ENCODE measurements at places on chromosomes 7 and 10.

- DNase-seq = no peak
Observed at GRCh38 chr7:68216051-68216450, 1219.4 kb downstream of the TYW1 start.

DNA sequence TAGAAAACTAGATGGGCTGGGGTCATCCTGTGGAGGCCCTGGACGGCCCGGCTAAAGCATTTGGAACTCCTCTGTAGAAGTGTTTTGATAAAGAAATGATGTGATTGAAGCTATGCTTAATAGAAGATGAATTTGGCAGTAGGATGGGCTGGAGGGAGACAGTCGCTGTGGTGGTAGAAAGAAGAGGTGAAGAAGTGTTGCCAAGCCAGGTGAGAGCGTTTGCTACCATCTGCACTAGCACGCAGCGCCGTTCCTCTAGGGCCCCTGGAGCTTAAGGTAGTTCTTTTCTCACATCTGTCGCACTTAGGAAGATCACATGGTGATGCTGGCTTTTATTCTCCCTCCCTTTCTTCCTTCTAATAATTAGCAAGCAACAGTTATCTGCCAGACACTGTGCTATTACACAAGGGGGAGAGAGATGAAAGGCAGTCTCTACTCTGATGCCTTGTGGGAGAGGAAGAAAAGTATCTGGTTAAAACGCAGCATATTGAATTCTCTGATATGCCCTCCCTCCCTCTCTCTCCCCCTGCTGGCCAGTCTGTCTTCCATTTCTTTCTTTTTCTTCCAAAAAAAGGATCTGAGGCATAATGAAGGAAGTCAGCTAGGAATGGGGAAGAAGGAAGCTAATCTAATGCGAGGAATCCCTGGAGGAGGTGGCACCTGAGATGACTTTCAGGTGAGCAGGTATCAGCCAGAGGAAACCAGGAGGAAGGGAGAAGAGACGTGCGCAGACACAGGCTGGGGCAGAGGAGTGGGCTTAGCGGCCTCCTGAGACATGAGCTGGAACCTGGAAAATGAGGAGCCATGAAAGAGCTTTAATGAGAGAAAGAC lies 162.3 kb upstream of the KLF14 start:
- no peak for DNase-seq

DNA sequence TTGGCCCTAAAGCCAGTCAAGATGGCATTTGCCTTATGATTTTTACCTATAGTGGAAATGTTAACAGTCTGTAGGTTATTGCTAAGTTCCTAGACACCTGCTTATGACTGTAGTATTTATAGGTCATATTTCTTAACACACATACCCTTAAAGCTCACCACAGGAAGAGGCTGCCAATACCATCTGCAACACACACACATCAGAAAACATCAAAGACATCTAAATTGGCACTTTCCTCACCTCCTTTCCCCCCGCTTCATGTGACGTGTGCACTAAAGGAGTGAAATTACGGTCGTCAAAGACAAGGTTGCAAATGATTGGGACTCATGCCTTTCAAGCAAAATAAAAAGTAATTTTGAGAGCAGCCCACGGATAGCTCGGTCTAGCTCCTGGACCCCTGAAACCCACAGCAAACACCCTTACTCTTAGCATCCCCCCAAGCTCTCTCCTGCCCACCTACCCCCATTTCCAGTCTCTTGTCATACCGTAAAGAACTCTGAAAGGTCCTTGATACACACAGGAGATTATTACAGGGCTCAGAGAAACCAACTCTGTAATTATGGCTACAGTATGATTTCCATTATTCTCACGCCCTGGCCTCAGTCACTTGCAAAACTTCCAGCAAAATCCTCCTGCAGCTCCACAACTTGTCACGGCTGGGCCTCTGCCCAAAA lies 90.5 kb downstream of the PLXNA4 start:
- no peak for DNase-seq

DNA sequence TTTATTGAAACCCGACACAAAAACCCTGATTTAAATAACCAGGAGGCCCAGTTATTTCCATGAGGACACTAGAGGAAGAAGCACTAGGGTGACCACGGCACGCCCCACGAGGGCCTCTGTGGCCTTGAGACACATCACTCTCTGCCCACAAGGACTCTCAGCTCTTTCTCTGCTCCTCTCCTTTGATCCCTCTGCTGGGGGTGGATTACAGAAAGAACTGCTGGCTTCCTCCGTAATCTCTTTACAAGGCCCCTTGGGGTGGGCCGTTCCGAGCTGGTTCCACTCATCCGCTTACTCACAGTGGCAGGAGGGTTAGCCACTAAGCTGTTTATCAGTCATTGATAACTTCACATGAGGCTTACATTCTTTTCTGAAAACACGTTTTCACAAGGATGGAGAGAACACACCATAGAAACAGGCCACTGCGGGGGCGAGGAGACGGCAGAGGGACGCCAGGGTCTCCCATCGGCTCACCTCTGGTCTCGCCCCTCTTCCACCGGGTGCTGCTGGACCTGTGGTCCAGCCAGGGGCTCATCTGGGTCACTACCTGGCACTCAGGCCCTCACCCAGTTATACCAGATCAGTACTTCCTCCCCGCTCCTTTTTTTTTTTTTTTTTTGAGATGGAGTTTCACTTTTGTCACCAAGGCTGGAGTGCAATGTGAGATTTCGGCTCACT lies 17.6 kb upstream of the PFKFB3 start:
- DNase-seq = peak; percentile 70

GRCh38 chr10:111128331-111129180 lies 51.7 kb downstream of the ADRA2A start:
- DNase-seq = peak; percentile 15

DNA sequence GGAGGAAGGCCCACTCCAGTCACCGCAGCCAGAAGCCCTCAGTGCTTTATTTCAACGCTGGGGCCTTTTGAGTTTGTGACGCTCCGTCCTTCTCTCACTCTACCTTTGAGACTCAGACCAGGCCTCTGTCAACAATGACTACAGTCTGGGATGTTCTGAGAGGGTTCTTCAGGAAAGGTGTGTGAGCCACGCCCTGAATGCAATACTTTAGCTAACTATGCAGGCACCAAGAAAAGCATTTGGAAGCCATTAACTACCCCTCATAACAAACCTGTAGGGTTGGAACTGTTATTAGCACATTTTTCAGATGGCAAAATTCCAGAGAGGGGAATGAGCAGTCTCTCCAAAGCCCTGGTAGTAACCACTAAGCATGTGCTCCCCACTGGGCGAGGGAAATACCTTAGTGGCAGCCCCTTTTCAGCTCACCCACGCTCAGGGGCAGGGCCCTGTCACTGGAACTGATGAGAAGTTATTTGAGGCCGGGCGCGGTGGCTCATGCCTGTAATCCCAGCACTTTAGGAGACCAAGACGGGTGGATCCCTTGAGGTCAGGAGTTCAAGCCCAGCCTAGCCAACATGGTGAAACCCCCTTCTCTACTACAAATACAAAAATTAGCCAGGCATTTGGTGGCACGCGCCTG lies 5.7 kb upstream of the ARPC1B start:
- no peak for DNase-seq

- DNase-seq = no peak
Observed at GRCh38 chr10:119309423-119309770, 102.0 kb downstream of the GRK5 start.

DNA sequence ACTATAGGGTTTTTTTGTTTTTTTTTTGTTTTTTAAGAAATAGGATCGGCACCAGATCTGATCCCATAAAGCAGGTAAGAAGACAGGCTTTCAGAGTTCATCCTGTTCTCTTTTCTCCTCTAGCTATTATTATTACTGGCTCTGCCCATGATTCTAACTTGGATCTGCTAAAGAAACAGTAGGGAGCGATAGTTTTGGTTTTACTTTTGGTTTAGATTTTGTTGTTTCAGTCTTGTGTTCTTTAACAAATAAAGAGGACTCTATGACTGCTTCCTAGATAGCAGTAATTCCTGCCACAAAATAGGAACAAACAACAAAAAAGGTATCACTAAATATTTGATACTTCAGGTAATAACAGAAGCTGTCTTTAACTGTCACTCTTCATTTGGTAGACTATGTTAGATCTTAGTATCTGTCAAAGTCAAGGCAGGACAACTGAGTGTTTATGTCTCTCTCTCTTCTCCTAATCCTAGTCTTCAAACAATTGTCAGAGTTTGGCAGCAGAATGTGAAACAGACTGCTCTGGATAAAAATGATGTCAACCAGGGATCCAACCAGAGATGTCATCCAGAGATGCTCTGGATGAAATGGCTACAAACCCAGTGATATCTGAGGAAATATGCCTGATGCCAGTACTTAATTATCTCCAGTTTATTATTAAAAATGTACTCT lies 99.8 kb downstream of the KMT2C start:
- DNase-seq = no peak

- no peak for DNase-seq
Observed at GRCh38 chr7:116757283-116757682, 85.3 kb downstream of the MET start.

GRCh38 chr7:89687211-89687610 lies 467.1 kb upstream of the STEAP1 start:
- no peak for DNase-seq

GRCh38 chr10:131180740-131181415 lies 130.6 kb downstream of the TCERG1L start:
- peak; percentile 31 for DNase-seq

- DNase-seq = no peak
Observed at GRCh38 chr10:62239994-62240393, 28.6 kb downstream of the RTKN2 start.

DNA sequence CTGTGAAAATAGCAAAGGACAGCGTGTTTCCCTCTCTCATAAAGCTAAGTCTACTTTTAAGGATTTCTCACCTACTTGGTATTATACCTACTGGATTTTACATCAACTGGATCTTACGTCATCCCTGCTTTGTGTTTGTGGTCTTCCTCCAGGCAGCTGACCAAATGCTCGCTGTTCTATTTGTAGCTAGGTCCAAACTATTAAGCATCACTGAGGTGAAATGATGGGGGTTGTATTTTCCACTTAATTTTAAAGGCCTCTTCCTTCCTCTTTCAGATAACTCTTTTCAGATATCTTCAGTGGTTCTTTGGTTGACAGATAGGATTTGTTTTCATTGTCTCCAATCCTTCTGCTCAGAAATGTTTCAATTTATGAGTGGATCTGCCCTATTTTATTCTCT lies 169.7 kb downstream of the RNLS start:
- no peak for DNase-seq

DNA sequence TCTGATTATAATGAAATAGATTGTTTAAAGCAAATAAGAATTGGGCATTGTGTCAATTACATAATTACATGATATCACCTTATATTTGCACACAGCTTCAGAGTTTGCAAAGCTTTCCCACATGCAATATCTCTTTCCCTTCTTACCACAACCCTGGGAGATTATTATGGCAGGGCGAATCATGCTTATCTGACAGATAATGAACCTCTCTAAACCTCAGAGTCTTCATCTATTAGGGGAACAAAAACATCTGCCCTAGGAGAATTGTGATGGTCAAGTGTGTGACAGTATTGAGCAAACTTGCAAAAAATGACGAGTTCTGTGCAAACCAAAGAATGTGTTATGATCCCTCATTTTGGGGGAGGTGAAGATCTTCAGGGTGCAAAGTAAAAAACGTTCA lies 90.0 kb downstream of the MYOF start:
- DNase-seq = no peak

GRCh38 chr10:123804716-123805115 lies 86.9 kb downstream of the CPXM2 start:
- no peak for DNase-seq

GRCh38 chr10:6748981-6749635 lies 169.0 kb upstream of the PRKCQ start:
- DNase-seq = no peak

DNA sequence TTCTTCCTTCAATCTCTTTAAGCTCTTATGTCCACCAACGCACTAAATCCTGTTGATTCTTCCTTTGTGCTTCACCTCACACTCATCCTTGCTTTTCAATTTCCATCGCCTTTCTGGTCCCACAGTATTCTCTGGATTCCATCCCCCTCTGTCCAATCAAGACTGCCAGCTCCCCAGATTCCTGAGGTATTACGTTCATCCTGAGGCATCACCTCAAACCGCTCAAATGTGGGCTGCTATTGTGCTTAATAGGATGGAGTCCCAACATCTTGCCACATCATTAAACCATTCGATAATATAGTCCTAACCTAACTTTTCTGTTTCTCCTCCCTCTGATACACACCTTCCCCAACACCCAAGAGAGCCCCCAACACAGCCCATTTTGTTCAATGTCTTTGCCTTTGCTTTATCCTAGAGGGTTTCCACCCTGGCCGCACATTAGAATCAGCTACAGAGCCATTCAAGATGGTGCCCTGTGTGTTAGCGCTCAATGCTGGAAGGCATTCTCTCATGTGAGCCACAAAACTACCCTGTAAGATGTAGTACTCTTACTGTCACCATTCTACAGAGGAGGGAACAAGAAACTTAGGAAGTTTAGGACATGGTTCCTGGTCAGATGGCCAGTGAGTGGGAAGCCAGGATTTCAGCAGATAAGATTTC lies 79.5 kb upstream of the LEP start:
- DNase-seq = peak; percentile 14

DNA sequence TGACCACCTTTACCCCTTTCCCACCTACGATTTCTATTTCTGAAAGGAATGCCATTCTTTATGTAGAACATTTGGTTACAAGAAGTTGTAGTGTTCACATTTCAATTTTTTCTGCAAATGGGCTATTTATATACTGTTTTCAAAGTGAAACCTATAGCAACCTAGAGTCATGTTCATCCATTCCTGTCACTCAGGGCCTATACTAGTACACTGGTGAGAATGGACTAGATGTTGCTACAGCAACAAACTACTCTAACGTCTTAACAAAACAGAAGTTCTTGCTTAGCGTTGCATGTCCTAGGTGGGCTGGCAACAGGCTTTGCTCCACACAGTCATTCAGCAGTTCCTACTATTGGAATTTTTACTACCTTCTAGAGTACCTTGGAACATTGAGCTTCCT lies 16.3 kb downstream of the CASD1 start:
- DNase-seq = no peak

- DNase-seq = no peak
Observed at GRCh38 chr7:6379886-6380285, 67.9 kb downstream of the DAGLB start.

GRCh38 chr10:130403153-130404075 lies 267.2 kb downstream of the GLRX3 start:
- DNase-seq = peak; percentile 25

GRCh38 chr7:67983486-67983885 lies 986.9 kb downstream of the TYW1 start:
- DNase-seq = no peak

DNA sequence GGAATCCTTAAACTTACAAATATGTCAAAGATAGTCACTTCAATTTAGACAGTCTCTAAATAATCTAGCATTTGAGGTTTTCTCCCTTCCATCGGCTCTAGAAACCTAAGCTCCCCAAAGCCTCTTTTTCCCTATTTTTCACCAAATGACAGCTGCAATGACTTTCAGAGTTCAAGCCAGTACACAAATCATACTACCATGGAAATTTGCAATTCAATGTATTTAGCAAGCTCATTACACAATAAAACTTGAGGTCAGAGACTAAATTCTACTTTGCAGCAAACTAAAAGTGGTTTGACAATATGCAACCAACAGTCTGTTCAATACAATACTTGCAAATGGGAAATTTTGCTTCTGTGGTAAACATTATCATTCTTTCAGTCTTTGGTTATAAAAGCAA lies 80.3 kb downstream of the SKIDA1 start:
- no peak for DNase-seq

- DNase-seq = no peak
Observed at GRCh38 chr10:78763651-78764395, 304.9 kb upstream of the ZMIZ1 start.

- peak; percentile 39 for DNase-seq
Observed at GRCh38 chr10:96446966-96447596, 66.6 kb downstream of the TLL2 start.

- no peak for DNase-seq
Observed at GRCh38 chr10:99430116-99430450, 341 bp downstream of the GOT1 start.

- no peak for DNase-seq
Observed at GRCh38 chr7:122616951-122617350, 82.0 kb downstream of the RNF133 start.
